ENCODE measurements at places on chromosomes 1 and 21.

GRCh38 chr1:183838221-183838620, 33.3 kb downstream of the RGL1 start:
- DNase-seq: no peak

DNA sequence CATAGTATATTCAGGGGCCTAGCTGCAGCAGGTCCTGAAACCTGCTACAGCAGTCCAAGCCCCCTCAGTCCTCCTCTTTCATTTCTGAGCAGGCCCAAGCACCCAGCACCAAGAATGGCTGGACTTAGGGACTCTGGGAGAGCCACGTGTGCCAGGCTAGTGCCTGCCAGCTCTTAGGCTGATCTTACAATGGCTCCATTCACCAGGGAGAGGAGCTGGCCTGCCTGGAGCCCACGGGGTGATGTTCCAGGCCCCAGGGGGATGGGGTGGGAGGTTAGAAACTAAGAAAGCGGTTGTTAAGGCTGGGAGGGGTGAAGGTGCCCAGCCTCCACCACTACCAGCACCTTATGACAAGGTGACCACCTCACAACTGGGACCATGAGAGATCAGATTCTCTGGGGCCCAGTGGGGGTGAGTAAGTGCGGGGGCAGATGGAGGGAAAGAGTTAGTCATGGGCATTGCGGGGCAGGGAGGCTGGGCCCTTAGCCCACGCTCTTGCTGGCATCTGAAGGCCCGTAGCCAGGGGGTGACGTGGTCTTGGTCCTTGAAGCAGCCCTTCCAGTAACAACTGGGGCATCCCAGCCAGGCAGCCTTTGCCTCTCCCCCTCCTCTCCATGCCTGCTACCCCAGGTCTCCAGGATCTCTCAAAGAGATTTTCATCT, 30.3 kb upstream of the CLIC4 start:
- peak; percentile 49 for DNase-seq

- DNase-seq: no peak
Observed at GRCh38 chr1:61012341-61012761, 70.0 kb upstream of the NFIA start.

DNA sequence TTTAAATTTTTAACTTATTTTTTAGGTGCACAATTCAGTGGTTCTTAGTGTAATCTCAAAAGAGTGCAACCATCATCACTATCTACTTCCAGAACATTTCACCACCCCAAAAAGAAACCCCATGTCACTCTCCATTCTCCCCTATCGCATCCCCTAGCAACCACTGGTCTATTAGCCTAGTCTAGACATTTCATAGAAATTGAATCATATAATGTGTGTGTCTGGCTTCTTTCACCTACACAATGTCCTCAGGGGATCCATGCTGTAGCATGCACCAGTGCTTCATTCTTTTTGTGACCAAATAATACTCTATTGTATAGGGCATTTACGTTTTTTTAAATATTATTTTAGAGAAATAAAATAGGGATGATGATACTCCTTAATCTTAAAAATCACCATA, 64.7 kb downstream of the JAK1 start:
- DNase-seq: no peak

GRCh38 chr1:18121072-18121820, 13.6 kb downstream of the IGSF21 start:
- no peak for DNase-seq

DNA sequence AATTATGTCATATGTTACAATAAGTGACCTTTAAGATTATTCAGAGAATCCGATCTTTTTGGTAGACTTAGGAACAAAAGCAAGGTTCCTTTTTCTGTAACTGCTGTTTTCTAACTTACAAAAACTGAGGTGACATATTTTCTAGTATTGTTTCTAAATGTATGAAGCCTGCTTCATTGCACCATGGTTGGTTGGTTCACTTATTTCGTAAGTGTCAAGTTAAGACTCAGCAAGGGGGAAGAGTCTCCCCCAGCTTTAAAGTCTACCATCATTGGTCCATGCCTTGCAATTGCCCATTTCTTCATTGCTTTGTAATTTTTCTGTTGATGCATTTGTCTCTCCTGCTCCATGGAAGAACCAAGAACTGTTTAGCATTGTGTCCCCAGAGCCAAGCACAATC, 136.9 kb downstream of the DISC1 start:
- DNase-seq: no peak

- no peak for DNase-seq
Observed at GRCh38 chr1:211625040-211625439, 46.1 kb upstream of the SLC30A1 start.

DNA sequence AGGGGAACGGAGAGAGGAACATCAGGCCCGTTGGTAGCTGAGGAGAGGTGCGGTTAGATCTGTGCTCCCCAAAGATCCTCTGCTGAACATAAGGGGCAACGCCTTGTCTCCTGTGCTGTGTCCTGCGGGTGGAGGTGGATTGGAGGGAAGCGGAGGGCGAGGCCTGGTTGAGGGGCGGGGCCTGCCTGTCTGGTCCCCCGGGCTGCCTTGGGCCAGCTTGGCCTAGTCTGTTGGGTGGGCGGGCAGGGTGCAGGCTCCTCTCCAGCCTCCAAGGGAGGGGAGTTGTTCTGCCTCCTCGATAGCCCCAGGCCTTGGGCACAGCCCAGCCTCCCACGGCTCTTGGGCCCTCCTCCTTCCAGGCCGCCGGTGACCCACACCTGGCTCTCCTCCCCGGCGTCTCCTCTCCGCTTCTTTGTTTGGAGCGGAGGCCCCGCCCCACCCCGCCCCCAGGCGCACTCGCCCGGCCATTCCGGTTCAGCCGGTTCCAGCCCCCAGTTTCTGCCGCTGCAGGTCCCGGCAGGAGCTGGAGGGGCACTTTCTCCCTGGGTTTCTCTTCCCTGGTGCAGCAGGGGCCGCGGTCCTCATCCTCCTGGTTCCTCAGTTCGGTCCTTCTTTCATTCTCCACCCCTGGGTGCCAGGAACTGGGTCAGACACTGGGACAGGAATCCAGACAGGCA, 19.4 kb downstream of the PTPRF start:
- DNase-seq: peak; percentile 96

- no peak for DNase-seq
Observed at GRCh38 chr1:16267690-16268180, 30.8 kb upstream of the CPLANE2 start.

- DNase-seq: no peak
Observed at GRCh38 chr21:29829564-29830275, 110.1 kb downstream of the GRIK1 start.

DNA sequence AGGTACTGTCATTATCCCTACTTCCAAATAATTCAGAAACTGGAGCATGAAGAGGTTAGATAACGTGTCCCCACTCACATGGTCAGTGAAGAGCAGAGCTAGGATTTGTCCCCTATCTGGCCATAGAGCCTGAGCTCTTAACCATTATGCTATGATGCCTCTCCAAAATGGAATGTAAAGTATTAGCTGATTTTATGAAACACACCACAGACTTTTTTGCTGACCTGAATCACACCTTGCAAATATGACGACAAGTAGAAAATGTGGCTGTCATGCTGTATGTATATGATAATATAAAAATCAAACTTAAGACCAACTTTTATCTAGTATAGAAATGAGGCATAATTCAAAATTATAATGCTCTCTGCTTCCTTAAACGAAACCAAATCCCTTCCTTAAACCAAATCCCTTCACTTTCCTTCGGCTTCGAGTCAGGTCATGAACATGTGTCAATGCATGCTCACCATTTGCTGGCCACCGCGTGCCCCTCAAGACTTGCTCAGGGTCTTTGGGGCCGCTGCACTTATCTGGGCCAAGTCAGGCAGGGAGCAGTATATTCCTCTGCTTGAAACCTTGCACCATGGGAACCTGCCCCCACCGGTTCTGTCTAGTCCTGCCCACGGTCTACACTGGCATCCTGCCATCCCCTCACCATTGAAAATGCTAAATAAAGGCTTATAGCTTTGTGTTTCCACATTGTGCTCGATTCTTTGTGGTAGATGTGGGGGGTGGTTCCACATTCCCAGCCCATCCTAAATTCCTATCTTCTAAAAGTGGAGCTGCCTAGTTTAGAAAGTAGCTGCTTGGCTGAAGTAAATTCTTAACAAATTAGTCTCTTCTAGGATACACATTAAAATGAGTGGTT, 1.6 kb upstream of the TMCC2 start:
- DNase-seq: no peak

DNA sequence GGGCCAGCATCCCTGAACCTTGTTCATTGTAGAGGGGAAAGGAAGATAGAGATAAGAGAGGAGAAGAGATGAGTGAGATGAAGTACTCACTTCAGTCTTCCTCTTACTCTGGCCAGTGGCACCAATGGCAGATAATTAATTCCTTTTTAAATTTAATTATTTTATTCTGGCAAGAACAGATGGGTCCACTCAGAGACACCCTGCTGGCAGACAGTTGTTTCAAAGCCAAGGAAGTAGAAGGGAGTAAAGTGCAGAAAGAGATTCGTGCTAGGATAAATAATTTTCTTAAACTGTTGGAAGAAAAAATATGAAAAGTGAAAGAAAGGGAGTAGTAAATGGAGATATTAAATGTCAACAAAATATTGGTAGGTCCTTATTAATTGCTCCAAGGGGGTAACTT, 7.7 kb upstream of the GJA5 start:
- DNase-seq: no peak

- no peak for DNase-seq
Observed at GRCh38 chr1:100075773-100076172, 57.0 kb downstream of the SASS6 start.
